ENCODE measurements at places on chromosomes 7 and 10.

DNA sequence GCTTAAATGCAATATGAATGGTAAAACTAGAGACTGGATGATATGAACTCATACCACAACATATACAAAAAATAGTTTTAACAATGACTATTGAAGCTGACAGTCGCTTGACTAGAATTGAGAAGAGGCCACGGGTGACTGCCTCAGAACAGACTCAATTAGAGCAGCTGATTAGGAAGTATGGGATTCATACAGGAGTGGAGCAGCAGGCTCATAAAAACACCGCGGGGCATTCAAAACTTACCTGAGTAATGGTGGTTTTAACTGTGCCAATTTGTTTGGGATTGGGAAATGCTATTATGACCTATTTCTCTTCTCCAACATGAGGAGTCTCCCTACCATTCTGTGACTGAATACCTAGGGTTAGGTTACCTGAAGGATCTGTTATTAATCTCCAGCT is 2.1 kb downstream of the CADPS2 start:
- no peak for DNase-seq

- no peak for DNase-seq
Measured at GRCh38 chr7:1677206-1678080, 7.4 kb downstream of the ELFN1 start.

DNA sequence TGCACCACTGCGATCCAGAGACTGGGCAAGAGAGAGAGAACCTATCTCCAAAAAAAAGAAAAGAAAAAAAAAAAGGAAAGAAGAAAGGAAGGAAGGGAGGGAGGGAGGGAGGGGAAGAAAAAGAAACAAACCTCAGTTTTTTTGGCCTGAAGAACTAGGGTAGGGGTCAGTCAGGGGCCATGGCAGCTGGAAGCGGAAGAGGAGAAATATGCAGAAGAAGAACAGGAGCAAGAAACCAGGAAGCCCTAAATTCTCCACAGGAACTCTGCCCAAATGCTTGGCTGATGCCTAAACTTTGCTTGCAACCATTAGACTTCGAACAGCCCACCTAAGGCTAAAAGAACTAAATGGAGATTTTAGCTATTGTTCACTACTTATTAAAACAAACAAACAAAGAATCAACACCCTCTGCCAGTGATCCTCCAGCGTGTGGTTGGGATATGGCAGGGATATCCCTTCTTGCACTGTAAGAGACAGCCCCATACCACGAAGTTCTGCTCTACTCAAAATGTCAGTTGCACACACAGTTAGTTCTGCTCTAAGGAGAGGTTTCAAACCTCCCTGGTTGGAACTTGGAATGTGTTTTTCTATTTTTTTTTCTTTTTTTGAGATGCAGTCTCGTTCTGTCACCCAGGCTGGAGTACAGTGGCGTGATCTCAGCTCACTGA is 139.5 kb downstream of the FAM107B start:
- DNase-seq, result no peak

DNA sequence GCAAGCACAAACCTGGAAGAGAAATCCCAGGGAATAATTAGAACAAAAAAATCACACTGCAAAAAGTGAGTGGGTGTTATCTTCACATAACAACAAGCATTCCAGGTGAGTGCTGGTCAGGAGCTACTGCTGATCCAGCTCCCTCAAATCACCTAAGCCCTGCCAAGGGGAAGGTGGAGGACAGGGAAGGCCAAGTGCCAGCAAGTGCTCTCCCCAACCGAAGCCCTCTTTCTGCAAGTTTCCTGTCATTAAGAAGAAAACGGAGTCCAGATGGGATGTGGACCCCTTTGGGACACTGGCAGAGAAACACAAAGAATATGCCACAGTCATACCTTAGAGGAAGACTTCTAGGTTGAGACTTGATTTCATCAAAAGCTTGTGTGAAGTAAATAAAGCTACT is 933.0 kb upstream of the ZNF722 start:
- DNase-seq, result no peak

- no peak for DNase-seq
Measured at GRCh38 chr10:20354166-20354565, 537.9 kb downstream of the PLXDC2 start.

- DNase-seq, result no peak
Measured at GRCh38 chr7:112223310-112223709, 16.8 kb downstream of the ZNF277 start.

GRCh38 chr7:116986611-116987565 is 33.6 kb downstream of the ST7 start:
- no peak for DNase-seq

- DNase-seq, result peak; percentile 65
Measured at GRCh38 chr10:80602881-80603280, 65.2 kb downstream of the SH2D4B start.

GRCh38 chr10:51744235-51745000 is 45.0 kb upstream of the CSTF2T start:
- DNase-seq, result no peak

- DNase-seq, result no peak
Measured at GRCh38 chr10:42953684-42954674, 122.9 kb upstream of the RET start.

DNA sequence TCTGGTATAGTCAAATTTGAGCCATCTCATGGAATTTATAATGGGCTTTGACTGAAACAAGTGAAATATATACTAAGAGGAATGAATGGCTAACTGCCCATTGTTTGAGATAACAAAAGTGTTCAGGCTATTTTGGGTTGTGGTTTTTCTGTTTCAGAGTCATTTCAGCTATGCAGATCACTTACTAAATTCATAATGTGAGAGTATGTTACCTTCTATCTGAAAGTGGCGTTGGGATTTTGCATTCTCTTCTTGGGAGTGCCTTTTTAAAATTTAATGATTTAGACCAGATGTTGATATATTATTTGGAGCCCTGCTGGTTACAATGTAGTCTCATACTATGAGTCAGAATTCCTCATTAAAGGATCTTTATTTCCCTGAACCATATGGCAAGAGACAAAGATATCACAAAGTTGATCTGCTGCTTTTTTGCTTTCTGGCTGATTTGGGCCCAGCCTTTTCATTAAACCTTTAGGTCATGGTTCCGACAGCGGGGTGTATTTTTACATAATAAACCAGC is 10.4 kb downstream of the VCL start:
- DNase-seq, result no peak

DNA sequence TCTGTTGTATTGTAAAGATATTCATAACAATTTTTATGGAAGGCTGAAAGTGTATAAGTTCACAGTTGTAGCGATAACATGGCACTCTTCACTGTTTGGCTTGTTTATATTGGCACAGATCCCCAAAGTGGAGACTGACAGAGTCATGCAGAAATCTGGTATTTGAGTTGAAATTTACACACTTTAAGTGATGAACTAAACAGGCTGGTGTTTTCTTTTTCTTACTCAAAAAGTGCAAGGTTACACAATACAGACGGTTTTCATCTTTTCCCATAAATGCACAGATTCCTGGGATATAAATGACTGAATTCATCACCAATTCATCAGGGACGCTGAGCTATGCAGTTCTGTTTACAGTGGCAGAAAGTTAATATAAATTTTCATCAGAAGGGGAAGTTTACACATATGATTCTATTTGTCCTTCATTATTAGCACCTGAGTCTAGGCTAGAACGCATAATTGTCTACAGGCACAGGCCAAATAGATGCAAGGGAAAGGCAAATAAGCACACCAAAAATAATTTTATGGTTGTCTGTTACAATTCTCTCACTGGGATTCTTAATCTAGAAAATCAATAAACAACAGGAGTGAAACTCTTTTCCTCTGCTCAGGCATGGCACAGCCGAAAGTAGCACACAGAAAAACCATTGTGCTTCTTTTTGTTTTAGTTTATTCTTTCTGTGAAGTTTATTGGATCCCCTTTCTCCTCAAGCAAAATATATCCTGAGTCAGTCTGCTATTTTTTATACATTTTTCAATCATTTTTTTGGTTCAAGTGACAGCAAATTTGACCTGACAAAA is 88.0 kb downstream of the FOXP2 start:
- DNase-seq, result no peak

GRCh38 chr7:158054611-158055010 is 533.0 kb downstream of the PTPRN2 start:
- no peak for DNase-seq

DNA sequence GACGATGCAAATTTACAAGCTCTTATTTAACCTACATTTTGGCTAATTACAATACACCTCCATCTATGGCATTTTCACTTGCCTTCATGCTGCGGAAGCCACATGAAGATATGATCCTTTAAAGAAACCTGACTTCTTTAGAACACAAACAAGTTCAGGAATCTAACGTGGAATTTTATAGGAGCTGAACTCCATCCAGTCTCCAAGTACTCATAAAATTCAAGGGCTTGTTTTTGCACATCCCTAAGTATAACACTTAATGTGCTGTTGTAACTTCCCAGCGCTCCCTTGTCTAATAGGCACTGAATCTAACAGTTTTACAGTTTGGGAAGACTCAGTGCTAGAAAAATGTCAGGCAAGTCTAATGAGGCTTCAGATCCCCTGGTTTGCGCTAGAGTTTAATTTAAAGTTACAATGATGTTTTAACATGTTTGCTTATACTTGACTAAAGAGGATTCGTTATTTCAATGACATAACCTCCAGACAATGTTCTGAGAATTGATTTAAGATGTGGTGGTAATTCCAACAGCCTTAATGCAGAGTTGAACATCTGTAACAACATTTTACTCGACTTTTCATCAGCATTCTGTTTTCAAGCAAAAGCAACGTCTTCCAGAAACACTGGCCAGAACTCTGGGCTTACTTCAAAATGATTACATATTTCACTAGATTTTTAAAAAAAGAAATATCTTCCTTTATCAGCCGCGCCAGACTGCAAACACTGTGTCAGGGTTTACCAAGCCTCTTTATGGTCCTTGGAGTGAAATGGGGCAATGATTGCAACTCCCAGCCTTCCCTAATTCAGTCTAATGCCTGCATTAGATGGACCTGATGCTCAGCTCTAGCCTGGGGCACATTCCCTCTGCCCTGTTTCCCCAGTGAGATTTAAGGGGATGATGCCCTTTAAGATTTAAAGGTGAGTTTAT is 664.3 kb downstream of the KCNMA1 start:
- DNase-seq, result no peak

GRCh38 chr7:121402701-121403100 is 6.6 kb upstream of the FAM3C start:
- no peak for DNase-seq

DNA sequence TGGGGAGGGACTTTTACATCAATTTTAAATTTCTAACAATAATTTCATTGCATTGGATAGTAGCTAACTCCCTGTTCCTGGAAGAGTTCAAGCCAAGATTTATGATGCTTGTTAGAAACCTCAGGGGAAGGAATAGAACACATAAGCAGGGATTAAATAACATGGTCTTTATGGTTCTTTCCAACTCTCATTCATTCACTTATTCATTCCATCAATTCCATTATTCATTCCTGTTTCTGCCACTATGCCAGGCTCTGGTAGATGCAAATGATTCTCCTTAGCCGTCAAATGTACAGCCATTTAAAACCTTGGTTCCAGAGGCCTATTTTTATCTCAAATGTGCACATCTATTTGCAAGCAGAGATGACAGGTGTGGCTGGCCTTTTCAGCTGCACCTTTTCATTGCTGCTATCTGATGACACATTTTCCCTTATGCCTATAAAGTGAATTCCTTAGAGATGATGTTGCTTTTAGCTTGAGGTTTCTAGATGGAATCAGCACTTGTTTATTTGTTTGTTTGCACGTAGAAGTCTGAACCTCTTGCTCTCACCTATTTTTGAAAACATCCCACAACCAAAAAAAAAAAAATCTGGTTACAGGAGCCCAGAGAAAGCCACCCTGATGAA is 205.7 kb upstream of the IGFBP3 start:
- DNase-seq, result no peak

GRCh38 chr10:624312-624604 is 65.2 kb downstream of the DIP2C start:
- no peak for DNase-seq

GRCh38 chr7:17448479-17449423 is 150.3 kb downstream of the AHR start:
- DNase-seq, result no peak

DNA sequence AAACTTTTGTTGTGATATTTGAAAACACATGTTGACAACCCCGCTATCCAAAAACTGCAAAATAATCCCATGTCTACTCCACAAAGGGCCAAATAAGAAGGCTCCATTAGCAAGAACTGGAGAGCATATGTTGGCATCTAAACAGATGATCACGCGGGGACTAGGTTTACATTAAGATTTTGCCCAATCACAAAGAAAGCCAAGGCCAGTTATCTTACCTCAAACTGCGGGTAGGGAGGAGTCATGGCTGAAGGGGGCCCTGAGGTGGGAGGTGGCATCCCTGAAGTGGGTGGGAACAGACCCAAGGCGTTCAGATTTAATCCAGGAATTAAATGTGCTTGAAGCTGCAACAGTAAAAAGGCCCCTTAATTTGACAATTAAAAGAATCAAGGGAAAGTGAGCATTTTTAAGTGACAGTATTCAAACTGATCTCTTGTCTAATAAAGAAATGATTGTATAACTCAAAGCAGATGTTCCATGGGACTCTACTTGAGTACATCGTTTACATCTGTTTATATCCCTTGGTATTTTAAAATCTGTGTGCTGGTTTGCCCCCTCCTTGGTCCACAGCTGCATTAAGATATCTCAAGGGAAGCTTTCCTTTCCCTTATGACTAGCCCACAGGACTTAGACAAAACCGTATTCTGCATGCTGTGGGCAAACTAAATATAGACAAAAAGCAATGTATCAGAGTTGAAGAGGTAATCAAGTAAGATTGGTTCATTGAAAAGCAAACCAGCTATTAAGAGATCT is 42.9 kb downstream of the MALSU1 start:
- DNase-seq, result no peak

DNA sequence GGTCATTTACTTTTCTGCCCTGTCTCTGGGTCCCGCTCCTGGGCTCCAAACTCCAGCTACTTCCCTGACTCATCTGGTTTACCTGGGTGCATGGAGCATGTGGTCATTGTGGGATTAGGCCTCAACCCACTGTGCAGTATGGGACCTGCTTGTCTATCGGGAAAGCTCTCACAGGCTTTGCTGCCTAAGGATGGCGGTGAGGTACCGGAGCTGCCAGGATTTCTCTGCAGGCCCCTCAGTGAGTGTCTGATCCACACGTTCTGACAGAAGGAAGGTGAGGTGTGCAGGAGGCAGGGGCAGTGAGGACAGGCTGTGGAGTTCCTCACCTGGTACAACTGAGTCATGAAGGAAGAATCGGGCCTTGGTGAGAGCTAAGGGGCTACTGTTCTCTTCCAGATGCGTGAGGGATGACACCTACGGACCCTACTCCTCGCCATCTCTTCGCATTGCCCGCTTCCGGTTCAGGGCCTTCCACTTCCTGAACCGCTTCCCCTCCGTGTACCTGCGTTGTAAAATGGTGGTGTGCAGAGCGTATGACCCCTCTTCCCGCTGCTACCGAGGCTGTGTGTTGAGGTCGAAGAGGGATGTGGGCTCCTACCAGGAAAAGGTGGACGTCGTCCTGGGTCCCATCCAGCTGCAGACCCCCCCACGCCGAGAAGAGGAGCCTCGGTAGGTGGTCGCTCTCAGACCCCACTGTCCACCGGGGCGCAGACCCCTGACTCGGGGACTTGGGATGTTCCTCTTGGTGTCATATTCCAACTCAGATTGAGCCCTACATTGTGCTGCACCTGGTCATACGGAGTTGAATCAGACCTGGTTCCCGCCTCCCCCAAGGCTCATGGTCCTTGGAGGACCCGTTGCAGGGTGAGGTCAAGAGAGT is 56.7 kb downstream of the C10orf120 start:
- DNase-seq, result no peak
